Activated T-cell treated with anti-CD3 and anti-CD28 coated beads, Interleukin-2, amount 50 U/mL, for 72 hours (primary cell): ENCODE measurements at places on chromosomes 7 and 10. TPM values are rescaled to one million over a fixed set of nuclear protein-coding genes. Genes with fewer than 3 reads are reported as not detected.

NODAL gene
- total RNA-seq = not detected

COX15 gene
- 38.2 TPM for total RNA-seq

GRM3 gene
- not detected for total RNA-seq

DNA sequence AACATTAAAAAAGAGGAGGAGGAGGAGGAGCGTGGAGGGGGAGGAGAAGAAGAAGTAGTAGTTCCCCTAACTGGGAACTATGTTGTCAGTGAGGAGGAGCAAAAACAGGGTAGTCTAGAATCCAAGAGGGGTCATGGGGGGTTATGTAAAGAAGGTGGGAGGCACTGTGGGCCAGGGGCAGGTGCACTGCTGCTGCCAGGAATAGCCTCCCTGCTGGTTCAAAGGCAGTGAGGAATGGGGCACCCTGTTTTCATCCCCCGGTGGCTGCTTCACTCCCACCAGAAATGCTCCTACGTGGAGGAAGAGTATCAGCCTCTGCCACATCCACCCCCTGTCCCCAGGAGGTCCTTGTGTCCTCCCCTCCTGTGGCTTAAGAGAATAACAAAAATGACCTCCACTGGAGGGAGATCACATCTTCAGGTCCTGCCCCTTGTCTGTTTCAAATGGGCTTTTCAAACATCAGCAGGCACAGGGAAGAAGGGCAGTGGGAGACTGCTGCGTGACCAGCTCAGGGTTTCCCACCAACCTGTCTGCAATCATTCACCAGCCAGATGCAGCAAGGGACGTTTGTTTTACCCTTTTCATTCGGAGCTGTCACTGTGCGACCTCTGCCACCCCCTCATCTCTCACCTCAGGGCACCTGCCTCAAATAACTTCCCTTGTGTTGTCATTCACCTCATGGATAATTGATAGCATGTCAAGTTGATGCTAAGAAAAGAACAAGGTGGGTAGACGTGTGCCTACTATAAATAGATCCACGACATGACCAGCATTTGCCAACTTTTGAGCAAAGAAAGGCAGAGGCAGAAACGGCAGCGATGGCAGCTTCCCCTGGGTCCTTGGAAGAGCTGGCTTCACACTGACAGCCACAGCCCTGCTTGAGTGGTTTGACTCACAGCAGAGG is 92.6 kb downstream of the DGKI start:
- DNase-seq = no peak

DNA sequence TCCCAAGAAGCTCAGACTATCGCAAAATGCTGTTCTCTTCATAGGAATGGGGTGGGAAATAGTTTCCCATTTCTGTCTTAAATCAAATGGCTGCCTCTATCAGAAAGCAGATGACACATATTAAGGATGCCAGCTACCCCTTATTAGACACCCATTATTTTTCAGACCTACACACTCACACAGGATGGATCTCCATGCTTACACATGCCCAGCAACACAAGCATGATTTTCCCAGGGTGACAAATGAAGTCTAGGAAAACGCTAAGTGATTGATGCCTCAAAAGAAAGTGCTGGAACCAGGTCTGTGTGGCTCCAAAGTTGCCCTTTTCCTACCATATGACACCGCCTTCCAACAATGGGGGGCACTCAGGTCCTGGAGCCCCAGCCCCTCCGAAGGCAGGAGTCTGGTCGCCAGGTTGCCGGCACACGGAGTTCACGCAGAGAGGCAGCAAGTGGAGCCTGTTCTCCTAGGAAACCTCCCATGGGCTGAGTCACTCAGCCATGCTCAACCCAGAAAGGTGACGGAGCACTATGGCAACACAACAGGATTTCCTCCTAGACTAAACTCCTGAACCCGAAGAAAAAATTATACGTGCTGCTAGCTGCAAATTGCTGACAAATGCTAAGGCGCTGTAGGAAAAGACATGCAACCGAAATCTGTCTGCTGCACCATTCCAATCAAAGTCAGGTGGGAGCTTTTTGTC is 19.8 kb downstream of the VOPP1 start:
- DNase-seq = no peak

GRCh38 chr10:71971769-71972555 is 7.8 kb downstream of the CHST3 start:
- DNase-seq = no peak

- no peak for DNase-seq
Observed at GRCh38 chr7:157990881-157991250, 596.8 kb downstream of the PTPRN2 start.

- no peak for DNase-seq
Observed at GRCh38 chr10:10796774-10797415, 220.8 kb upstream of the CELF2 start.

DNA sequence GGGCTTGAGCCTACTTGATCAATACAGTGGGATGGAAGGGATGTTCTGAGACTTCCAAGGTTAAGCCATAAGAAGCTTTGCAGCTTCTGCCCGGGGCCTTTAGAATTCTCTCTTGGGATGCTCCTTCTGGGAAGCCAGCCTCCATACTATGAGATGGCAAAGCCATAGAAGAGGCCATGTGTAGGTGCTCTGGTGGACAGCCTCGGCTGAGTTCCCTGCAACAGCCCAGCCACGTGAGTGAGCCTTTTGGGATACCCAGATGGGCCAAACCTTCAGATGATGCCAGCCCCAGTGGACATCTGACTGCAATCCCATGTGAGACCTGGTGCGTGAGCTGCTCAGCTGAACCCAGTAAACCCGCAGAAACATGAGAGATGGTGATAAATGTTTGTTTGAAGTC is 370.6 kb downstream of the RPS24 start:
- DNase-seq = no peak

DNA sequence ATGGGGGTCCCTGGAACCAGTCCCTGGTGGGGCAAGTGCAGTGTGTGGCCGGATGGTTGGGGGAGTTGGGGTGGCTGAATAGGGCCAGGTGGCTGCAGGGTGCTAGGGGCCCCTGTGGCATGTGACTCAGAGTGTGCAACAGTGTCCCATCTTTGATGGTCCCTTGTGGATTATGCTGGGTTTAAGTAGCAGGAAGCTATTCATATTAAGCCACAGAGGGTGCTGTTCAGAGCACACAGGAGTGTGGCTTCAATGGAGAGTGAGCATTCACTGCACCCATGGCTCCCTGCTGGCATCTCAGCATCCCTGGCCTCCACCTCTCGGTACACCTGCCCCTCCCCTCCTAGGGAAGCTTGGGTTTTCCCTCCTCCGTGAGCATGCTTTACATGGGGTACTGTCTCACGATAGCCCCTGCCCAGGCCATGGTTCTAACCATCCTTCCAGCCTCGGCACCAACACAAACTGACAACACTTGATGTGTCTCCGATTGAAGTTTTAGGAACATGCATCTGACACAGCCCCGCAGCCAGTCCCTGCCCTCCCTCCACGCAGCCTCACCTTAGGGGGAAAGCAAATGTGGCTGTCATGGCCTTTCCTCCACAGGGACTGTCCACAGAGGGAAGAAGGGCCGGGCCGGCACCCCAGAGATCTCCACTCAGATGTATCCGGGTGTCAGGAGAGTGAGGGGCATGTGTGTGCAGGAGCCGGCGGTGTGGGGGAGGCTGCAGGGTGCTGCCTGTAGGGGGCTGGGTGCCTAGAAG is 30.4 kb upstream of the PPIF start:
- peak; percentile 35 for DNase-seq

- DNase-seq = no peak
Observed at GRCh38 chr10:11762706-11763500, 20.7 kb downstream of the ECHDC3 start.

- DNase-seq = no peak
Observed at GRCh38 chr7:150595361-150595760, 28.2 kb downstream of the GIMAP4 start.

DNA sequence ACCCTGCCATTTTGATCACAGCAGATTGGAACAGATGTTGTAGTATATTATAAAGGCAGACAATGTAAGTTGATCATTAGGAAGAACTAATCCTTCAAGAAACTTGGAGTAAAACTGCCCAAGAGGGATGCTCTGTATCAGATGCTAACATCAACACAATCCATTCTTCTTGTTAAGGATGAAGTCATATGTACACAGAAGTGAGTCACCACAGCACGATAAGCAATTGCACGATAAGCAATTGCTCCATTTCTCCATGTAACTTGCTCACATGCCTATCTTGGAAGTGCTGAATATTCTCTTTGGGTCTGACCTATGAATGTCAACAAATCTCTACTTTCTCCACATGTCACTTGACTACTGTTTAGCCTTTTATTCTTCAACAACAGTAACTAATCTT is 41.5 kb upstream of the DMTF1 start:
- no peak for DNase-seq

- no peak for DNase-seq
Observed at GRCh38 chr10:107232013-107232412, 67.5 kb upstream of the SORCS1 start.

DNA sequence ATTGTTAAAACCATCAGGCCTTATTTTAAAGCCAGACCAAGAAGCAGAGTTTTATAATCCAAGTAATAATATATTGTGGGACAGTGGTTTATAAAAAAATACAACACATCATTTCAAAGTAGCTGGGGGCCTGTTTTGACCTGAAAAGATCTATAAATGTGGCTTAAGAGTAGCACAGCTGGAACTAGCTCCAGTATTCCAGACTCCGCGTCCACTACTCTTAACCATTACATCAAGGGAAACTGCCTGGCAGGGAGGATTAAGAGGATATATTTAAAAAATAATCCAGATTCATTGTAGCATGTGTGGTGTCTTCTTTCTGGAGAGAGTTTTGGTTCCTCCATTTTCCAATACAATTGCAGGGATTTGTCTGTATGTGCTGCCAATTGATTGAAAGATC is 67.3 kb downstream of the MET start:
- DNase-seq = no peak
